ENCODE measurements at places on chromosomes 1 and 21.

GRCh38 chr1:234911787-234912186 is 216.8 kb downstream of the TOMM20 start:
- no peak for DNase-seq

GRCh38 chr1:202213361-202214088 is 19.9 kb downstream of the LGR6 start:
- DNase-seq, result no peak

- peak; percentile 61 for DNase-seq
These were observed 78.6 kb downstream of the KCNN3 start for GRCh38 chr1:154791292-154792166.

GRCh38 chr1:169648709-169649108 is 18.8 kb upstream of the SELP start:
- DNase-seq, result no peak

DNA sequence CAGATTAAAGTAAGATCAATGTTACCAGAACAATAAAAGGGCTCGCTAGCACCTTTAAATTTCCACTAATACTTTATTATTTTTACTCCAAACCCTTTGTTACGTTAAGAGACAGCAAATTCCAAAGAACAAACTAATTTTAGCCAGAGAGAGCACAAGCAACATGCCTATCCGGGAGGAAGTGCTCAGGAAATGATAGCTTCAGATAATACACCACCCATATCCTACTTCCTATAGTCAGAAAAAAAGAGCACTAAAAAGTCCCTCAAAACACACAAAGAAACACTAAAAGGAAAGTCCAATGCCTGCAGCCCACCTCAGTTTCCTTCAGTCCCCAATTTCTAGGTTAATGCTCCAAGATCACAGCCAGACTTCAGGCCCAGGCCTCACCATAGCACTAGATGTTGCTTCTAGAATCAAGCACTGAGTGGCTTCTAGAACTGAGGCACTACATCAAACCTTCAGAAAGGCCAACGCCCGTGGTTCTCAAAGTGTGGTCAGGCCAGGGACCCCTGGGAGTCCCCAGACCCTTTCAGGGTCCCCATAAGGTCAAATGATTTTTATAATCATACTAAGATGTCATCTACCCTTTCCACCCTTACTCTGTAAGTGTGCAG is 142.6 kb downstream of the PSMG1 start:
- no peak for DNase-seq

DNA sequence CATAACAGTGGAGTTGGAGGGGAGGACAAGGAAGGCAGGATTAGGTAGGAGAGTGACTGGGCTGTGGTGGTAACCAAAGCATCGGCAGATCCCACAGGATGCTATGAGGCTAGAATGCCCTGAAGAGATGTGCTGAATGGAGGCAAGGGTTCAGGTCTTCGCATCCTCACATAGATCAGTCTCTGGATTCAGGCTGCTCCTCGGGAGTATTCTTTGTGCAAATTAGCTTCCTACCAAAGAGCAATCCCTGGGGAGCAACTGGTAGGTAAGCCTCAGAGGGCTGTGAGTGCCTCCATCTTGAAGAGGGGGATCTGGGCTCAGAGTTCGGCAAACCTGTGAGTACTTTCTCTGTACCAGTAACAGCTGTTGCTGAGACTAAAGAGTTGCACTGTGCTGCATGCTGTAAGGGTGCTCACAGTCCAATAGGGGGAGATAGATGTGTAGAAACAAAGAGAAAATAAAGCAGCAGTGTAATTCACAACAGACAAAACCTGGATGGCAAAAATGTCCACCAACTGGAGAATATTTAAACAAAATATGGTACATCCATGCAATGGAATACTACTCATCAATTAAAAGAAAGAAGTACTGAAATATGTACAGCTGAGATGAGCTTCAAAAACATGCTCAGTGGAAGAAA is 322.4 kb upstream of the DEPDC1 start:
- no peak for DNase-seq

DNA sequence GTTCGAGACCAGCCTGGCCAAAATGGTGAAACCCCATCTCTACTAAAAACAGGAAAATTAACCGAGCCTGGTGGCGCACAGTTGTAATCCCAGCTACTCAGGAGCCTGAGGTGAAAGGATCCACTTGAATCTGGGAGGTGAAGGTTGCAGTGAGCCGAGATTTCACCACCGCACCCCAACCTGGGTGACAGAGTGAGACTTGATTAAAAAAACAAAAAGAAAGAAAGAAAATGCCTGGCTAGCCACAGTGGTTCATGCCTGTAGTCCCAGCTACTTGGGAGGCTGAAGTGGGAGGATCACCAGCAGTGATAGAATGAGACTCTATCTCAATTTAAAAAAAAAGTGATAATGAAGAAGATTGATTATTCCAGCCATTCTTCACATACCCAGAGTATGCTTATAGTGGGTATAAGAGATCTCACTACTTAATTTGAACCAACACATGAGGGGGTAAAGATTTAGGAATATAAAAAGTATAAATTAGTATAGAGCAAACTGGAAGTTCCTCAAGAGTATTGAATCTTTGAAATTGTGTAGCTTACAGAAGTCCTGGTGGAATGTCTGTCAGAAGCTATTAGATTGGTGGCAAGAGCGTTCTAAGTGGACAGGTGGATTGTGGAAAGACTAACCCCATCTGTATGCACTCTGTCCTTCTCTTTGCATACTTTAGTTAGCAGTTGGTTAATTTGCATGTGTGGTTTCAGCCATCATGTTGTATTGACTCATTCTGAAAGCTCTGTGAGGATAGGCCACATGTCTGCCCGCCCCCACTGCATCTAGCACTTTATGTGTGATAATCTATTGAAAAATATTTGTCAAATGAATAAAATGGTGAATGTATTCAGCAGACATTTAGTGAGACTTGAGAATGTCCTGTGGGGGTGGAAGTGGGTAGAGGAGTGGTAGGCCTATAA is 25.0 kb downstream of the RLF start:
- DNase-seq, result peak; percentile 75

- DNase-seq, result no peak
These were observed 127.2 kb downstream of the ZSCAN20 start for GRCh38 chr1:33599516-33600115.

DNA sequence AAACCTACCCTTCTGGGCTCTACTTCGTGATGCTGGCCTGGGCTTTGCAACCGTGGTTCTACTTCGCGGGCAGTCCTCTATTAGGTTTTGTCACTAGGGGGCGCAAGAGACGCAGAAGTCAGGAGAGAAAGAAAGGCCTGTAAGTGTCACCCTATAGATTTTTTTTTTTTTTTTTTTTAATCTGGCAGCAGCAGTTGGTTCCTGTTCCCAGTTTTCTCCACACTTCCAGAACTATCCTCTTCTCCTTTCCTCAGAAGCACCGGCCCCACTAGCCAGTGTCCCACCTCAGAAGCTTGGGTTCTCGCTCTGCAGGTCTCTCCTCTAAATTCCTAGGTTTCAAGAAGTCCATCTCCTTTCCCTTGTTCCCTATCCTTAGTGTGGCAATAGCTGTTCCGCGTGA is 9.1 kb upstream of the LCE2D start:
- peak; percentile 29 for DNase-seq

DNA sequence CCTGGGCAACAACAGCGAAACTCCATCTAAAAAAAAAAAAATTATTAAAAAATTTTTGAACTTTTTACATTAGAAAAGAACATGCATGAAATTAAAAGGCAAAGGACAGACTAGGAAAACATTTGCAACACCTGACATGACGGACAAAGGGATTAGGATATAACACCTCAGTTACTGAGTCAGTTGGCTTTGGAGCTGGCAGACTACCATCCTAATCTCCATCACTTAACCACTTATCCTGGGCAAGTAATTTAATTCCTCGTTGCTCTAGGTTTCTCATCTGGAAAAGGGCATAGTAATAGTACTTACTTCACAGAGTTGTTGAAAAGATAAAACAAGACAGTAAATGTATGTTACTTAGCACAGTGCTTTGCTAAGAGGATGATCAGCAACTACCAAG is 11.9 kb downstream of the HECTD3 start:
- DNase-seq, result no peak

- no peak for DNase-seq
These were observed 285.2 kb upstream of the NEGR1 start for GRCh38 chr1:72567521-72567920.

DNA sequence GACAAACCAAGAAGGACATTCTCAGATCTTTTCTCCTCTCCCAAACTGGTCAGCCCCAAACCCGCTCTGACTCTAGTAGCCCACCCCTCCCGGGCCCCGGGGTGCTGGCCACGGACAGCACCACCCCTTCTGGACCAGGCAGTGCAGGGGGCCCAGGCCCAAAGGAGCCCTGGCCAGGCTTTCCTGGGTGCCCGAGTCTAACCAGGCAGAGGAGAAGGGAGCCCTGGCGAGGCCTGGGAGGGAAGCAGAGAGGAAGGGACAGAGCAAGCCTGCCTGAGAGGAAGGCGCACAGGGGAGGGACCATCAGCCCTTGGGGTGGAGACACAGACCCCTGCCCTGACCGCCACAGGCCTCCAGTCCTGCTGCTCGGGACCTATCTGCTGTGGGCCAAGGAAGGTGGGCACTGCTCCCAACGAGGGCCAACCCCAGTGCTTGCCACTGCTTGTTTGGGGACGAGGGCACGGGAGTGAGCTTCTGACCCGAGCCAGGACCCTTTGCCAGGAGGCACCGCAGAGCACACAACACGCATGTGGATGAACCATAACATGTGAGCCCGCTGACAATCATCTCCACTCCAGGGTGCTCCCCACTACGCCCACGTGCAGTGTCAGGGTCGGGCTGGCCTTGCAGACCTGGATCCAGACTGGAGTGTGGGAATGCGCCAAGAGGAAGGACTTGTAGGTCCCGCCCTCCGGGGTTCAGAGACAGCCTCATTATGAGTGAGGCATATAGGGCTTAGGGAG is 57.6 kb downstream of the KCNAB2 start:
- no peak for DNase-seq

DNA sequence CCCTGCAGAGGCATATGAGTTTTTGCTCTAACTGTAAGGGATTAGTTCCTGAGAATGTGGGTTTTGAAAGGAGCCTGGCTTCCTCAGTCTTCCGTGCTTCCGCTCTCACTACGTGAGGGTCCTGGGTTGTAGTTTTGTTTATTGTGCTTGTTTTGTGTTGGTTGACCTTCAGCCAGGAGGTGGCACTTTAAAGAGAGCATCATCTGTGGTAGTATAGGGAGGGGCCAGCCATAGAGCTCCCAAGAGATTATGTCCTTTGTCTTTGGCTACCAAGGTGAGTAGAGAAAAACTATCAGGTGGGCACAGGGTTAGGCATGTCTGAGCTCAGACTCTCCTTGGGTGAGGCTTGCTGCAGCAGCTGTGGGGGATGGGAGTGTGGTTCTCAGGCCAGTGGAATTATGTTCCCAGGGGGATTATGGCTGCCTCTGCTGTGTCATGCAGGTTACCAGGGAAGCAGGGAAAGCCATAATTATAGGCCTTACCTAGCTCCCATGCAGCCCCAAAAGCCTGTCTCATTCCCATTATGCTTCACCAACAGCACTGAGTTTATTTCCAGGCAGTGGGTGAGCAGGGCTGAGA is 23.5 kb downstream of the CYP4B1 start:
- DNase-seq, result no peak

- DNase-seq, result peak; percentile 36
These were observed 24.8 kb upstream of the ITPKB start for GRCh38 chr1:226763905-226764264.

GRCh38 chr1:162136760-162137159 is 67.3 kb downstream of the NOS1AP start:
- no peak for DNase-seq
